ENCODE measurements at places on chromosomes 11 and 22.

GRCh38 chr11:64164392-64165312 is 1.3 kb downstream of the MACROD1 start:
- no peak for DNase-seq

GRCh38 chr11:69380921-69381581 is 87.1 kb downstream of the MYEOV start:
- no peak for DNase-seq

DNA sequence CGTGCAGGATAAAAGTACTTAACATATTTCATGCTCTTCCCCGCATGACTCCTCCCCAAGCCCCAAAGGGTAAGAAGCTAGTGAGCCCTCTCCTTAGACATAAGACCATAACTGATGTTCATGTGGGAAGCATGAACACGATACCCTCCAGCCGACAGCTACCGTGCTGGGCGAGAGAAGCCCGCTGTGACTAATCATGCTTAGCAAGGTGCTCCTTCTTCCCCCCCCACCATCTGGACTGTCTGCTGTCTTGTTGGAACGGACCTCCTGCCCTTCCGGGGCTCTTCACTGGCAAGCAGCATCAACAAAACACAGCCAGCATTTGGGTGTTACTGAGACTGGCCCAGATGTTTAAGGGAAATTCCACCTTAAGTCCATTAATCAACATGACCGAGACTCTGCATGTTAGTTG is 200.6 kb downstream of the DBX1 start:
- no peak for DNase-seq

DNA sequence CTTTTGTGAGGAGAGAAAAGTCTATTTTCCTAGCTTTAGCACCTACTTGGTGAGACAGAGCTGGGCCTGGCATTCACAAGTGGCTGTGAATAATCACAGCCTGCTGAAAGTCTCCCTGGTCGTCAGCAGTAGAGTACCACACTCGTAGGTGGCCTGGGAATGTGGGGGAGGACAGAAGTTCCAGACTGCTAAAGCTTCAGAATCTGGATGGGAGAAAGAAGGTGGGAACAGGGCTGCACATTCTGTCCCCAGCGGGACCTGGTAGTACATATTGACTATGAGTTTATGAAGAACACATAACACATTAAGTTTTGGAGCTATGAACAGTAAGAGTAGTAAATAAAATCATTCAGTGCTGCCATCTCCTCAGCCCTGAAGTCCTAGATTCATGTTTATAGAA is 19.0 kb upstream of the LIMK2 start:
- no peak for DNase-seq

GRCh38 chr11:78961937-78962701 is 387.5 kb upstream of the NARS2 start:
- DNase-seq: peak; percentile 10

DNA sequence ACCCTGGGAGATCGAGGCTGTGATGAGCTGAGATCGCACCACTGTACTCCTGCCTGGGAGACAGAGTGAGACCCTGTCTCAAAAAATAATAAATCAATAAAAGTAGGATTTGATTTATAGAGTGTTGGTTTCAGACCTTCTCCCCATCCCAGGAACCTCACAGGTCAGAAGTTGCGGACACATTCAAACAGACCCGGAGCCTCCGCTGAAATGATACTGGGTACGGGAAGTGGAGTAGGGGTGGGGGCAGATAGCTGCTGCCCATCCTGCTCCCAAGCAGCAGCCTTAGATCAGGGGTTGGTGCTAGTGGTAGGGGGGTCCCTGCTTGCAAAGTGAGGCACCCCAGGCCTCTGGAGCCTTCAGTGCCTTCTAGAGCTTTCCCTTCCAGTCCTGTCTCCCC is 7.8 kb downstream of the PRDM11 start:
- no peak for DNase-seq

GRCh38 chr11:128530118-128531074 is 57.0 kb downstream of the ETS1 start:
- DNase-seq: peak; percentile 36

GRCh38 chr11:129881570-129882170 is 13.7 kb downstream of the NFRKB start:
- peak; percentile 70 for DNase-seq

DNA sequence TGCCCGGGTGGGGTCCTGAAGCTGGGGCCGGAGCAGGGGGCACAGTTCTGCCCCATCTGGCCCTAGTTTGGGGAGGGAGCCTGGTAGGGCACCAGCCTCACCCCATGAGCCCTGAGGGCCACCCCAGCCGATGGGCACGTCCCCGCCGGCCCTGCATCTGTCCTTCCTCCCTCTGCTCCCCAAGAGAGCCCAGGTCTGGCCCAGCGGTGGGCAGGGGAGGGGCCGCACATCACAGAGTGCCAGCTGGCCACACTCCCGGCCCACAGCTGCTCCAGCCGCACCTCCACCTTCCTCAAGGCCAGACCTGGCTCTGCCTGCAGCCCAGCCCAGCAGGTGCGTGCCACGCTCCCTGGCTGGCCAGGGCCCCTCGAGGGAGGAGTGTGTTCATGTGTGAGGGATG is 21.6 kb downstream of the BRSK2 start:
- no peak for DNase-seq

GRCh38 chr11:11311169-11311568 is 41.9 kb downstream of the CSNK2A3 start:
- no peak for DNase-seq

DNA sequence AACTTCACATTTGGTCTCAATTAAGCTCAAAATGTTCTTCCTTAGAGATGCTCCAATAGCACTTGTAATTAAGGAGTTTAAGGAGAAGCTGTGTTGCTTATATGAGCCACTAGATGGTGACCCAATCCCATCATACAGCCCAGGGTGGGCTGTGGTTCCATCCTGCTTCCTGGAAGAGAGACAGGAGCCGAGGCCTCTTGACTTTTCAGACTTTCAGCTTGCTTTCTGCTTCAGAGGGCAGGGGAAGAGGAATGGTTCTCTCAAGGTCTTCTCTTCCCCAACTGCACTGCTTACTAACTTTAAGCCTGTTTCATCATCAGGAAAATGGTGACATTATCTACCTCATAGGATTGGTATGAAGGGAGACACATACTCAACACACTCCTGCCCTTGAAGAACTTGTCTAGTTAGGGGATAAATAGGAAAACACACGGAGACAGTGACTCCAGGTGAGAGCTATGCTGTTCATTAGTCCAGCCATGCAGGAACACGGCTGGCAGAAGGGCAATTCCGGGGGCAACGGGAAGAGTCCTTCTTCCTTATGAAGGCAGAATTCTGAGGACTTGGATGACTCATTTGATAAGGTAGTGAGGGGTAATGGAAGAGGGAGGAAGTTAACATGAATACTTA is 20.1 kb downstream of the TMEM218 start:
- DNase-seq: no peak

- no peak for DNase-seq
Observed at GRCh38 chr22:29302402-29302680, 4.1 kb upstream of the GAS2L1 start.

DNA sequence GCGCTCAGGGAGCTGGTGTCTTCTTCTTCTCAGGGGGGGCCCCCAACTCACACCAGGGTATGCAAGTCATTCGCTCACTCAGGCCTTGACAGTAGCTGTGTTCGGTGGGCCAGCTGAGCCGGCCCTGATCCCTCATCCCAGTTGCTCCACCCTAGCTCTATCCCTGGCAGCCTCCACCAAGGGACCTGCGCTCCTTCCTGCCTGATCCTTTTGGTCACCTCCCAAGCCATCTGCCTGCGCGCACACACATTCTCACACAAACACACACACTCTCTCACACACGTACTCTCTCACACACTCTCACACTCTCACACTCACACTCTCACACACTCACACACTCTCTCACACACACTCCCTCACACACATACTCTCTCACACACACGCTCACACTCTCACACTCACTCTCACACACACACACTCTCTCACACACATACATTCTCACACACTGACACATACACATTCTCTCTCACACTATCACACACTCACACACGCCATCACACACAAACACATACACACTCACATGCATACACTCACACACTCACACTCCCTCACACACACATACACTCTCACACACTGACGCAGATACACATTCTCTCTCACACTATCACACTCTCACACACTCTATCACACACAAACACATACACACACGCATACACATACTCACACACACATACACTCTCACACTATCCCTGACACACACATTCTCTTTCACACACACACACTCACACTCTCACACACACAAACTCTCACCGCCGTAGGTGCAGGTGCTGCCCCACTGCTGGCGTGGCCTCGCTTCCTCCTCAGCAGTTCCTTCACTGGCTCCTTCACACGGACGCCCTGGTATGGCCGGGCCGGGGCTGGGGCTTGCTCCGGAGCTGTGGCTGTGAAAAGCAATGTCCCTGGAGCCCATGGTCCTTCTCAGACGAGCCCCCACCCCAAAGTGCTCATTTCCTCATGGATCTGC is 20.8 kb downstream of the POU2AF1 start:
- DNase-seq: no peak

GRCh38 chr11:130653838-130654636 is 205.6 kb downstream of the ADAMTS15 start:
- no peak for DNase-seq

GRCh38 chr11:76810151-76810853 is 27.1 kb downstream of the TSKU start:
- peak; percentile 78 for DNase-seq

DNA sequence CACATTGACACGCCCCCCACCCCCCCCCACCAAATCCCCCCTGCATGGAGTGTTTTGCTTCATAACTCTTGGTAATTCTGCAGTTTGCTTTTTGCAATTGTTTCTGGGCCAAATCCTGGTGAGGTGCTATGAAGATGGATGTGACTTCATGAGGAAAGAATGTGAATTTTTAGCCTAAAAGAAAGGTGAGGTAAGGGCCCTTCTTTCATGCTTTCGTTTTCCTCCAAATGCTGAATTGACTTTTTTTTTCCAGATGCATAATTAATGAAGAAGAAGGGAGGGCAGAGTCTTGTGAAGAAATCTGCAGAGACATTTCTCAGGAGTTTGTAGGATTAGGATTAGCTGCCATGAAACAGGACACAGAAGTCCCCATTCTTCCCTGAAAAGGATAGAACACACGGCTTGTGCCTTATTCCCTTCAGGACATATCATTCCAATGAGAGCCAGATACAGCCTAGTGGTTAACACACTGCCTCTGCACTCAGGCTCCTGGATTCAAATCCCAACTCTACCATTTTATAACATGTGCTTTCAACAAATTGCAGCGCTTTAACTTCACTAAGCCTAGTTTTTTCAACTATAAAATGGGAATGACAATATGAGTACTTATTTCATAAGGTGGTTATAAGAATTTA is 19.6 kb upstream of the TBCEL start:
- DNase-seq: no peak

- DNase-seq: no peak
Observed at GRCh38 chr11:42870480-42870879, 441.3 kb upstream of the API5 start.

DNA sequence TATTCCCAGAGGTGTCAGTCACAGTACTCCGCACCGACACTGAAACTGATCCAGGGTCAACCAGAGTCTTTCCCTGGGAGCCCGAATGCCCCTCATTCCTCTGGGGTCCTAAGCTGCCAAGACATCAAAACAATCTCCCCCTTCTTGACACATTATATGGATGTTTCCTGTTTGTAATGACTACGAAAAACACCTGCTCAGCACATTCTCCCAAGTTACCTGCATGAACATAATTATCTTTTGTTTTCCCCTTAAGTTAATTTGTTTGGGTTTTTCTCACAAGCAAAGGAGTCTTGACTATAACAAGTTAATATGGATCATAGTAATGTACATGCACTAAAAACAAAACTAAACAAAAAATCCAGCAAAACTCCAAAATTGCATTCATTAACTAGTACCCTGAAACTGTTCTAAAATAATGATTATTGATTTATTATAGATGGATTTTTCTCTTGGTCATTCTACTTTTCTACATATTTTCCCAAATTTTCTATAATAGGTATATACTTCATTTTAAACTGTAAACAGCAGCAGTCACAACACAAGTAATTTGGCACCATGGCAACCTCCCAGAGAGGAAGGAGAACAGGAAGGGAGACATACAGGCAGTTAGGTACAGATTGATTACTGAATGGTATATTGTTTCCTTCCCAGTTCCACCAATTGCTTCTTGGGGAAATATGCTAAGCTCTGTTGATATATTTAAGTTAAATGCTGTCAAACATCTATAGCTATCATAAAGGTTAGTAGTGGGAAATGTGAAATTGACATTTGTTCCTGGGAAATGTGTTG is 631.5 kb downstream of the METTL15 start:
- DNase-seq: no peak

DNA sequence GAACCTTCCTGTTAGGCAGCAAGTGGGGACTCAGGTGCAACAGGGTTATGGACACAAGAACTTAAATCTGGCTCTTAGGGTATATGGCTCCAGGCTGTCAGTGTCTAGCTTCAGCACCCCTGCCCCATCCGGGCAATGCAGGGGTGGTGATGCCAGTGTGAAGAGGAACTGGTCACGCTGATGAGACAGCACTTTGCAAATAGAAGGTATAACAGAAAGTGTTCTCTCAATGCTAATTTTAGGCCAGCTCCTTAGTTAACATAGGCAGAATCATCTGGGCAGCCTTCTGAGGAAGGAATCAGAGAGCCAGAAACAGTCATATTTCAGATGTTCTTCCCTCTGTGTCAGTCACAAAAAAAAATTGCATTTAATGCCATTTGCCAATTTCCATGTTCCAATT is 41.2 kb downstream of the SYT9 start:
- DNase-seq: no peak

- DNase-seq: no peak
Observed at GRCh38 chr11:20926799-20927540, 257.6 kb downstream of the NELL1 start.

DNA sequence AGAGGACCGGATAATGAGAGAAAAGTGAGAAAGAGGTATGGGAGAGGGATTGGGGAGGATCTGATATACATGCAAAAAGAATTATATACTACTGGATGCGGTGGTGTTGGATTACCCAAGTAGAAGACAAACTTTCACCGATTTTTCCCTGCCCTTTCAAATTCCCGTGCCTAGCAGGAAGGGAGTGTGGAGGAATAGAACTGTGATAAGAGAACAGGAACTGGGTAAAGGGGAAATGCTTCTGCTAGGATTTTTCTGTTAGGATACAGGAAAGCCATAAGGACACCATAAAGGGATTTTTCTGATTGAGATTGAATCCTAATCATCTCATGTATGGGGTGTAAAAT is 480 bp upstream of the MTMR2 start:
- DNase-seq: no peak

DNA sequence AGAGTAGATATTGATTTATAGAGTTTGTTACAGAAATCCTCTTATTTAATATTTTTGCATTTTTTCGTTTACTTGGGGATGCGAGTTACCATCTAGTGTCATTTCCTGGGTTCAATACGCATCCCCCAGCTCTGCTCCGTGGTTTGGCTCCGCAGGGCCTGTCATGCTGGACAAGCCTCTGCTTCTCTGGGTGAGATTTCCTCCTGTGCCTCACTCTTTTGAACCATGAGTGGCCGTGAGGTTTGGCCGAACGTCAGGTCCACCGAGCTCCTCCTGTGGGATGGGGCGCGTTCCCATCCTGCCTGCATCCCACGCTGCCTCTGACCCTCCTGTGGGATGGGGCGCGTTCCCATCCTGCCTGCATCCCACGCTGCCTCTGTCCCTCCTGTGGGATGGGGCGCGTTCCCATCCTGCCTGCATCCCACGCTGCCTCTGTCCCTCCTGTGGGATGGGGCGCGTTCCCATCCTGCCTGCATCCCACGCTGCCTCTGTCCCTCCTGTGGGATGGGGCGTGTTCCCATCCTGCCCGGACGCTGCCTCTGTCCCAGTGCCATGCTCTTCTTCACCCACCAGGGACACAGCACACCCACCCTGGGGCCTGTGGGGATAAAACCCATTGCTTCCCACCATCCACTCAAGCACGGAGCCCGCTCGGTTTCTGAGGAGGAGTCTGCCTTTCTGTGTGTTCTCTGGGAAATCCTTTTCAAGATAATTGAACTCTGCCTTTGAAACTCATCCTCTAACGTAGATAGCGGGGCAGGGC is 506.8 kb downstream of the BRD1 start:
- DNase-seq: no peak

Data from activated CD4-positive, alpha-beta T cell treated with anti-CD3 and anti-CD28 coated beads for 36 hours (primary cell).